CD4-positive, alpha-beta T cell treated with Interleukin-6 at 100 ng/mL for 8 hours (primary cell): ENCODE measurements at places on chromosomes 2 and 18.

GRCh38 chr18:76571689-76572088 lies 76.6 kb upstream of the ZNF516 start:
- no peak for DNase-seq

DNA sequence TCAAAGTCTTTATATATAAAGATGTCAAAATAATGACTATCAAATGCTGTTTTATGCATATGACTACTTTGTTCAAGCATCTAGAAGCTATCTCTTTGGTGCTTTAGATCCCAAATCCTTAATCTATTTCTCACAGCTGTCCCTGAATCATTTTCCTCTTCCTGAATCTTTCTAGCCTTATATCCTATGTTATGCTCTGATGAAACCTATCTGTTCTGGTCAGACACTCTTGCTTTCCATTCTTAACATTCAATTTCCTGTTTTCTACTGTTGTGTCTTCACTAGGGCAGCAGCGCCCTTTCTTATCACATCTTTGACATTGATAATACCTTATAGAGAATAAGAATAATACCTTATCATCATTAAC lies 6.3 kb upstream of the PARD3B start:
- DNase-seq, result no peak

GRCh38 chr2:171487201-171487600 lies 35.1 kb upstream of the CYBRD1 start:
- DNase-seq, result no peak

DNA sequence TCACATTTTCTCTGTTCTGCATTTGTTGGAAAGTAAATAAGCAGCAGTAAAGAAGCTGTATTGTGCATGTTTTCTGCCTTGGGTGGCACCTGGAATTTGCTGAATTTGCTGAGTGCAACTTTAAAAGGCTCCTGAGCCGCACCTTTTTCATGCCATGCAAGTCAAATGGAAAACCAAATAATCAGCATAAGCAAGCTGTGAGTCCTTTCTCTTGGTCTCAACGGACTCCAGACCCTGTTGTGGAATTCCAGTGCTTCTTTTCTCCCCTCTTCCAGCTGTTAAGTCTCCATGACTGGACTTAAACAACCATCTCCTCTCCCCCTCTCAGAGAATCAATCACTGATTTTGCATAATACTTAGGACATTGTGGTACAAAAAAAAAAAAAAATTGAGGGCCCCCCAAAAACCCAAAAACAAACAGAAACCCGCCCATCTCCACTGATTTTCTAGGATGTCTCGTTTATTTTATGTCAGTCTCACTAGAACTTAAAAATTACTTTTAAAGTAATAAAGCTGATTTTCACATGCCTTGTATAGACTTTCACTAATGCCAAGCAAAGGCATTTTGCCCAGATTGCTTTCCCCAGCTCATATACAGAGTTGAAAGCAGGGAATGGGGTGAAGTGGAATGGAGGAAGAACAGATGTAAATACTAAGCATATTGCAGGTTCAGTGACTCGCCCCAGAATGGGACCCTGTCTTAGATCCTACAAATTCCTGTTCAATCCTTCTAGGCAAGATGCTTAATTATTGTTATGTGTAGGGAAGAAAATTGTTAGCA lies 5.1 kb upstream of the CETN1 start:
- no peak for DNase-seq

DNA sequence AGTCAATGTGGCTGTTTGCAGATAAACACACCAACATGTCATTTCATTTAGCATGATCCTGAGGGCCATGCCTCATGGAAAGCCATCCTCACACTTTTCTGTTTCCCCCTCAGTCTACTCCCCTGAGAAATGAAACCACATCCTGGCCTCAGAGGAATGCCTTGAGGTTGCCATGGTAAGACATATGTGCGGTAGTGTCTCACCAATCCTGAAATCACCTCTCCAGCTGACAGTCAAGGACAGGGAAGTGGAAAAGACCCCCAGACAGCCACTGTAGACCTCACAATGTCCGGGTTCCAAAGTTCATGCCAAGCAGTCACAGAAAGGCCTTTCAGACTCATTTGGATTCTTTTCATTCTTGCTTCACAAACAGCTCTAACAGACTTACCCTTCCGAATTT lies 175.2 kb upstream of the PKDCC start:
- no peak for DNase-seq

GRCh38 chr18:46727177-46727576 lies 29.7 kb downstream of the ST8SIA5 start:
- DNase-seq, result no peak

- no peak for DNase-seq
Measured at GRCh38 chr2:85560812-85561279, 447 bp downstream of the GGCX start.

DNA sequence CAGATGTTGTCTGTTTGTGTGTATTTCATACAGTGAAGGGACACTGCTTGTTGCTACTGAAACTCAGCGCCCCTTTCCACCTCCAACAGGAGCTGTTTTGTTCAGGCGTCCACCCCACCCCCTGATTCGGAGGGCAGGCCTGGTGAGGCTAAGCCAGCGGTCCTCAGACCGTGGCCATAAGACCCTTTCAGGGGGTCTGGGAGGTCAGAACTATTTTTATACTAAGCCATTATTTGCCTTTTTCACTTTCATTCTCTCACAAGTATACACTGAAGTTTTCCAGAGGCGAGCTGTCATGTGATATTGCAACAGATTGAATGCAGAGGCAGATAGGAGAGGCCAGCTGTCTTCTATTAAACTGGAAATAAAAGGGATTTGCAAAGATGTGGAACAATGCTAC lies 39.7 kb upstream of the IGFBP5 start:
- DNase-seq, result no peak

GRCh38 chr2:175630280-175631244 lies 371.5 kb downstream of the LNPK start:
- DNase-seq, result no peak

DNA sequence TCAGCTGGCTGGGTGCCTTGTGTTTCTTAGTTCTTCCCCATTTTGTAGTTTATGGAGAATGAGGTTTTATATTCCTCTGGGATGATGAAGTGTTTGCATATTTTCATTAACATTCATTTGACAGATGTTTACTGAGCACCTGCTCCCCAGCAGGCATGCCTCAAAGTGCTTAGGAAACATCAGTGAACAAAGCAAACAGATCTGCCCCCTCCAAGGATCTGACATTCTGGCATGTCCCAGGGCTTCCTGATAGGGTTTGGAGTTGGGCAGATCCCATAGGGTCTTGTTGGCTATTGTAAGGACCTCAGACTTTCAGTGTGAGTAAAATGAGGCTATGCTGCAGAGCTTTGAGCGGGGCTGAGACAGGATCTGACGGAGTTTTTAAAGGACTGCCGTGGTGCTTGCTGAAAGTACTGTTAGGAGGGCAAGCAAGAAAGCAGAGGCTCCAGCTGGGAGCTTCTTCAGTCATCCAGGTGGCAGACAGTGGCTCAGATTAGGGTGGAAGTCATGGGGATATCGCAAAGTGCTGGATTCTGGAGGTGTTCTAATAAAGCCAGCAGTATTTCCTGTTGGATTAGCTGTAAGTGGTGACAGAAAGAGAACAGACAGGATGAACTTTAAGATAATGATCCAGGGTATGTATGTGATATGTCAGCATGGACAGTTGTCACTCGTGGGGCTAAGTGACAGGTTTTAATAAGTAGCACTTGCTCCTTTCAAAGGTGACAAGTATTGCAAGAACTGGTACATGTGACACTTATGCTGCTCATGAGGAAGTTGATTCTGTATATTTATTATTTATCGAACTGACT lies 11.3 kb upstream of the IAH1 start:
- no peak for DNase-seq

- no peak for DNase-seq
Measured at GRCh38 chr2:140274891-140275290, 1494.7 kb upstream of the NXPH2 start.

DNA sequence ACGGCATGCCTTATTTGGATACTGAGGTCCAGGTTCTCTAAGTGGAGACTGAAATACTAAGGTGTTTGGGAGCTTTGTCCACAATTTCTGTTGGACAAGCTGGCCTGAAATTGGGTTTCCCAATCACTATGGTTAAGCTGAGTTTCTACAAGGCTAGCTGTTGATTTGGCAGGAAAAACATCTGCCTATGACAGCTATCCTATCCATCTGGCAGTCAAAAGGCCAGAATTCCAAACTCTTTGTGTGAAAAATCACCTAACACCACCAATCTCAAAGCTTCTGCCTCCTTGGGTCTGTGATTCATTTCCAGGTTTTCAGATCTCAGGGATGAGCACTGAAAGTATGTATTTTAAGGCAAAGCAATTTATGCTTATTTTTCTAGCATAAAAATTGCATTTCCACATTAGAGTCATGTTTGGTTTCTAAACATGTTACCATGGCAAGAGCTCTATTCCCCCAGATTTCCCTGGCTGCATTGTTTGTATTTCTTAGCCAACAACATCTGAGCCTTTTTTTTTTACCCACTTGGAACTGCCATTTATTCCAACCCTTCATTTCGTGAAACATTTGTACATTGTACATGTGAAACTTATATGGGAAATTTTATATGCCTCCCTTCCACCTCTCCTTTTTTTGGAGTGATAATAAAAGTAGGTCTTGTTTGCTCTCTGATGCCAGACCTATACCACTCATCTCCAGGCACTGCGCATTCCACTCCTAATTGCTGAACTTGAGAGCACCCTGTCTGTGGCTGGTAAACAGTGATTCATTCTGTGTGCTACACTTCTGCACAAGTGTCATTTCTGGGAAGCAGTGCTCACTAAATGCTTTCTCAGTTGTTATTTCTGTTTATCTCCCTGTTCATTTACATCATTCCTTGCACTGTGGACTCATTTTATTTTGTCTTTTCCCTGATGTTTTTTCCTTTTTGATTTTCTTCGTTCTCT lies 15.9 kb upstream of the CCDC85A start:
- no peak for DNase-seq

- no peak for DNase-seq
Measured at GRCh38 chr2:217996361-217996760, 6.4 kb downstream of the TNS1 start.

DNA sequence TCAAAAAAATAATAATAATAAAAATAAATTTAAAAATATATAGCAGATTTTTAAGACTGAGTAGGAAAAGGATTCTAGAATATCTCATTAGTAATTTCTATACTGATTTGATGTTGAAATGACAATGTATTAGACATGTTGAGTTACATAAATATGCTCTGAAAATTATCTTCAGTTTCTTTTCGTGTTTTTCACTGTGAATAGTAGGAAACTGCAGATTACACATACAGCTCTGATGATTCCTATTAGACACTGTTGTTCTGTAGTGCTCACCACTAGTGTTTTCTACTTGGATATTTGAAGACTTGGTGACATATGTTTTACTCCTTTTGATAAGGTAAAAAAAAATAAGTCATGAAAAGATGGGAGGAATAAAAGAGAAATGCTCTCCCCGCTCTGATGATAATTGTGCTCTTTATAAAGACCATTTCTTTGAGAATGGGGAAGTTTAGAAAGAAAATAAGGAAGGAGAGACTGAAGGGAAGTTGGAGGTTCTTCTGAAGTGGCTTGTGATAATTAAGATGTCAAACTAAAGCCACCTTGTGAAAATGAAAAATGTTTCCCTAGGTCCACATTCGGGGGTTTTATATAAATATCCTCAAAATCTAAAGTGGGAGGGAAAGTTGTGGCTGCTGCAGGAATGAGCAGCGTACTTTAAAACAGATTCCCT lies 52.9 kb downstream of the SLC9A2 start:
- no peak for DNase-seq

GRCh38 chr18:22056950-22057349 lies 112.4 kb upstream of the GATA6 start:
- no peak for DNase-seq

DNA sequence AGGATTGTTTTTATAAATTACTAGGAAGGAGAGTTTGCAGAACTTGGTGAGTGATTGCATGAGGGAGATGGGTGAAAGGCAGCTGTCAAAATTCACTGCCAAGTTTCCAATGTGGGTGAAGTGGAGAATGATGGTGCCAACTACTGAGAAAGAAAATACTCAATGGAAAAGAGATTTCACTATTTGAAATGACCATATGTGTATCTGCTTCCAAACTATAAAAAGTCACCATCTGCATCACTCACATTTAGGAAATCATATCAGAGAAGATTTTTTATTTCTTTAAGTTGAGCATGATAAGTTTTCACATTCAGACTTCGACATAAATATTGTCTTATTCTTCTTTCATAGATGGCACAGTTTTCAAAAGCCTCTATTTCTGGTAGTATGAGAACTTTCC lies 570.0 kb upstream of the DSEL start:
- no peak for DNase-seq

GRCh38 chr2:11187083-11187619 lies 31.9 kb downstream of the SLC66A3 start:
- no peak for DNase-seq

- DNase-seq, result no peak
Measured at GRCh38 chr2:110116033-110116710, 550 bp upstream of the MALL start.

DNA sequence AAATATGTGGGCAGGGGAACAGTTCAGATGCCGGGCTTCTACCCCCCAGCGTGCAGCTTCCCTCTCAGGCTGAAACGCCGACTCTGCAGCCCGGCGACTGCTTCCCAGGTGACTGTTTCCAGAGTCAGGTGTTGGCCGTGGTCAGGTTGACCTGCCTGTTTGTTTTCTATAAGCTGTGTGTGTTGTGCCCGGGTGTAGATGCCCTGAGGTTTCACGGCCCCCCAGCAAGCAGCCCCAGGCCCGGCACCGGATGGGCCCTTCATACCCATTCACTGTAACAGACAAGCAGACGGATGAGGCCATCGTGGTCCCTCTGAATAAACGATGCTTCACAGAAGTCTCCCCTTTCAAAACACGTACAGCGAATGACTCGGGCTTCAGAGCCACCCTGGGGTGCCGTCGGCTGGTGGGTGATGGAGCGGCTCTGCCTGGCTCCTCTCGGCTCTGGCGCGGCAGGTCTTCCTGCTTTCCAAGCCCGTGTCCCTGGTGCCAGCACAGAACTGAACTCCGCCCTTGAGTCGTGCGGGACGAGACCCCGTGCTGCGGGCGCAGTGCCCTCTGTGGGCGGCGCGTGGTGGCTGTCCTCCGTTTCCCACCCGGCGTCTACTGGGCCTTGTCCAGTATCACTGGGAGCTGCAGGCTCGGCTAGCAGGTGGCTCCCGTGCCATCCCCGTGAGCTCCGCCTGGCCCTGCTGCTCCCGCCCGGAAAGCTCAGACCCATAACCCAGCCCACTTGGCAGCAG lies 15.0 kb upstream of the KCNG2 start:
- no peak for DNase-seq

GRCh38 chr2:174918886-174919526 lies 86.2 kb downstream of the CHN1 start:
- DNase-seq, result no peak

- DNase-seq, result no peak
Measured at GRCh38 chr2:146388757-146389156, 1456.1 kb upstream of the ACVR2A start.
